ENCODE measurements at places on chromosomes 1 and 21. TPM values are rescaled to one million over a fixed set of nuclear protein-coding genes. Genes with fewer than 3 reads are reported as not detected.

DNA sequence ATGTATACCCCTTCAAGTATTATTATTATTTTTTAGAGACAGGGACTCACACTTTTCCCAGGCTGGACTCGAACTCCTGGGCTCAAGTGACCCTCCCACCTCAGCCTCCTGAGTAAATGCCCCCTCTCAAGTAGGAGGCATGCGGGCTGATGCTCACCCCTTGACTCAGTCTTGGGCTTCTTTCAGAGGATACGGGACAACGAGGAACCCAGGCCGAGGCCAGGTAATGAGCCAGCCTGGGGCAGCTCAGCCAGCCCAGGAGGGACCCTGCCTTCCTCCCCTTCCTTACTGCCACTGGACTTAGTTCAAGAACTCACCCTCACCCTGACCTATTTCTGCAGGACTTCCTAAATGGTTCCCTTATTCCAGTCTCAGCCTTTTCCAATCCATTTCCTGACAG, 198.0 kb upstream of the MAP1LC3C start:
- DNase-seq: no peak

DNA sequence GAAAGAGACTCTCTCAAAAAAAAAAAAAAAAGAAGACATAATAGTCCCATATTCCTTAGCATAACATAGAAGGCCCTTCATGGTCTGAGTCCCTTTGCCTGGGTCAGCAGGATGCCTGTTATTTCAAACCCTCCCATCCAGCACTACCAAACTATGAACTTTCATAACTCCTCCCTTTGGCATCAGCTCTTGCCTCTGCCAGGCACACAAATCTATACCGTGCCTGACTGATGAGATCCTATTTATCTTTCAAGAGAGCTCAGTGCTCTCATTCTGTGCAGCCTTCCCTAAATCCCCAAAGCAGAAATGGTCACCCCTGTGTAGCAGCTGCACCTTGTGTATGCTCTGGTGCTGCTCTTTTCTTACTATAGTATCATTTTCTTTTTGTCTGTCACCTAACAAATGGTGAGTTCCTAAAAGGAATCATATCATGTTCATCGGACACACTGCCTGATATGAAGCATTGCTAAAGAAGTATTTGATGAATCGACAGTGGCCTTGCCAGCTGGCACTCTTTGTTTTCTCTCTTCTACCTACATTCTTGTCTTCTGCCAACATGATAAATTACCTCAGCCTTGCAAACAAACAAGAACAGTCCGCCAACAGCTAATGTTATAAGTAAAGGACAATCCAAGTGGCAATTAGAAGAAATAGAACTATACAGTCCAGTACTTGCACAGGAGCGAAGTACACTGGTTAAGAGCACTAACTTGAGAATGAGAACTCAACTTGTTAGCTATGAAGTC, 29.9 kb downstream of the FMO4 start:
- no peak for DNase-seq

DNA sequence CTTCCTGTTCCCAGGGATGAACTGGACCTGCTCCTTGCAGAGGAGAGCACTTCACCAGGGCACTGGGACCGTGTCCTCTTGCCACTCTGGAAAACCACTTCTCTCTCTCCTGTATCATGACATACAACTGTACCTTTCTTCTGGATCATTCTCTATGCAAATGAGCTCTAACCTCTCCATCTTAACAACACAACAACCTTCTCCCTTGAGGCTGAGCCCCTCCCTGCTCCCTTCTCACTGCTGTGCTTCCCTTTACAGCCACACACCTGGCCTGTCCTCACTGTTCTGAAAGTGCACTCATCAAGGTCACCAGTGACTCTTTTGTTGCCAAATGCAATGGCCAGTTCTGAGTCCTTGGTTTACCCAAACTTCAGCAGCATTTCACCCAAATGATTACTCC, 54.5 kb upstream of the MRPS6 start:
- DNase-seq: no peak

DNA sequence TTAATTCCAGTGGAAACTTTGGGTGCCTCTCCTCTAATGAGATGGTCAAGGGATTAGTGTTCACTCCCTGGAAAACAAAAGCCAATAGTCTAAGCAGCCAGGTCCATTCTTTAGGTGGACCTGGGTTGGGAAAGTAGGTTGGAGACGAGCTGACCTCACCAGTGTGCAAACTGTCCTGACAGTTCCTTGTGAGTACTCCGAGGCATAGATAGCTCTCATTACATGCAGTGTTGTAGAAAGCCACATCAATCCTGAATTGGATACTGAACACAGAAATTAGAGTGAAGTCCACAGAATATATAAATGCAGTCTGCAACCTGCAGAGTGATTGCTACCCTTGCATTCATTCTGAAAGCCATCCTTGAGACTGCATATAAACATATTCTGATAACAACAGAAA, 675.1 kb upstream of the CXADR start:
- no peak for DNase-seq

DNA sequence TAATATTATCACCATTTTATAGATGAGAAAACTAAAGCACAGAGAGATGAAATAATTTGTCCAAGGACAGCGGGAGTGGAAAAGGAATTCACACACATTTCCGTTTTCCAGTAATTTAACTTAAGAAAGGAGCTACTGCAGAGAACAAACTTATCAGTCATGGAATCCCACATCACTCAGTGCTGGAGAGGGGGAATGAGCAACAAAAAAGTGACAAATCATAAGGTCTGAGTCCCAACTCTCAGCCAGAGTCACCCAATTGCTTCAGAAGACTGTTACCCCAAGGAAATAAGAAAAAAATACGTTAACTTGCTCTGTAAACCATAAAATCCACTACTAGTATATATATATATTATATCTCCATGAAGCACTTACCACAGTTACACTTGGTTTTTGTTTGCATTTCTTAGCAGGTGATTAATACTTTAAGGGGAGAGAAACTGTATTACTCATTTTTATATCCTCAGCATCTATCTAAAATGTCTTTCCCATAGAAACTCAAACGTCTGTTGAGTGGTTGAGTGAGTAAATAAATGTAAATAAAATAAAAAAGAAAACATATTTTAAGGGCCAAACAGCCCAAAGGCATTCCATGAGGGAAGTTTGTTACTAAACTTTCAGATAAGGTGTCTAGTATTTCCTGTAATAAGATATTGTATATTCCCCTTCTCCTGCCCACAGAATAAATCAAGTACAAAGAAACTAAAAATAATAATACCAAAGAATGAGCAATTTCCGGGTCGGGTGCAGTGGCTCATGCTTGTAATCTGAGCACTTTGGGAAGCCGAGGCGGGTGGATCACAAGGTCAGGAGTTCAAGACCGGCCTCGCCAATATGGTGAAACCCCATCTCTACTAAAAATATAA, 76.8 kb downstream of the SLC45A1 start:
- DNase-seq: no peak

DNA sequence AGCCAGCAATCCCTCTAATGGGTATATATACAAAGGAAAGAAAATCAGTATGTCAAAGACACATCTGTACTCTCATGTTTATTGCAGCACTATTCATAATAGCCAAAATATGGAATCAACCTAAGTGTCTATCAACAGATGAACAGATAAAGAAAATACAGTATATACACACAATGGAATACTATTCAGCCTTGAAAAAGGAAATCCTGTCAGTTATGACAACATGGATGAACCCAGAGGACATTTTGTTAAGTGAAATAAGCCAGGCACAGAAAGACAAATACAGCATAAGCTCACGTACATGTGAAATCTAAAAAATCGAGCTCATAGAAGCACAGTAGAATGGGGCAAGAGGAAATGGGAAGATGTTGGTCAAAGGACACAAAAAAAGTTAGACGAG, 69.1 kb downstream of the WARS2 start:
- DNase-seq: no peak

DNA sequence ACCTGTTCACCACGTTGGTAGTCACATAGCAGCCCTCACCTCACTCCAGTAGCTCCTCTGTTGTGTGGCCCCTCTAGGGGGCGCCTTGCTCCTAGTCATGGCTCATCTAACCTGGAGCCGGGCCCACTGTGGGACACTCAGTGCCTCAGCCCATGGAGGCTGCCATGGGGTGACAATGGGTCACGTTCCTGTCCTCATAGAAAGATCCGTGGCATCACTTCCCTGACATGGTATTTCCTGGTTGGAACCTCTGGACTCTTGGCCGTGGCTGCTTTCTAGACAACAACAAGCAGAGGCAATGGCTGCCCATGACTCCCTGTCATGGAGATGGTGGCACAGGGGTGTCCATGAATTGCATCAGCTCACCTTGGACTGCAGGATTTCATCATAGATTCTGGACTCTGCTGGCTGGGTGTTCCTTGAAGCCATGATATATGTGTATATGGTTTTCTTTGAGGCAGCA, 27.5 kb upstream of the SLAMF6 start:
- DNase-seq: peak; percentile 44

DNA sequence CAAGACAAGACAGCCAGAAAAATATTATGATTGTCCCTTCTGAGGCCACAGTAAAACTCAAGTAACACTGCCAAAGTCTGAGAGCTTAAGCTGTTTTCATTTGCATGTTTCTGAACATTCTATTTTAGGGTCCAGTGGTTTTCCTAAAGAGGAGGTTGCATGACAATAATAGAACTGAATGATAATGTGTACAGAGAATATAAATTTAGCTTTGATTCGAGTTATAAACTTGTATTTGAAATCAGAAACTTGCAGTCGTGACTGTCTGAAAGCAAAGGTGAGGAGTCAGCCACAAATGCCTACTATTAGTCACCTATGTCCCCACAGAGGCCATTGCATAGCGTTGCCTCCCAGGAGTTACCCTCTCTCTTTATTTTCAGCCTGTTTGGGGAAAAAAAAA, 363.1 kb upstream of the ADGRL2 start:
- no peak for DNase-seq

DNA sequence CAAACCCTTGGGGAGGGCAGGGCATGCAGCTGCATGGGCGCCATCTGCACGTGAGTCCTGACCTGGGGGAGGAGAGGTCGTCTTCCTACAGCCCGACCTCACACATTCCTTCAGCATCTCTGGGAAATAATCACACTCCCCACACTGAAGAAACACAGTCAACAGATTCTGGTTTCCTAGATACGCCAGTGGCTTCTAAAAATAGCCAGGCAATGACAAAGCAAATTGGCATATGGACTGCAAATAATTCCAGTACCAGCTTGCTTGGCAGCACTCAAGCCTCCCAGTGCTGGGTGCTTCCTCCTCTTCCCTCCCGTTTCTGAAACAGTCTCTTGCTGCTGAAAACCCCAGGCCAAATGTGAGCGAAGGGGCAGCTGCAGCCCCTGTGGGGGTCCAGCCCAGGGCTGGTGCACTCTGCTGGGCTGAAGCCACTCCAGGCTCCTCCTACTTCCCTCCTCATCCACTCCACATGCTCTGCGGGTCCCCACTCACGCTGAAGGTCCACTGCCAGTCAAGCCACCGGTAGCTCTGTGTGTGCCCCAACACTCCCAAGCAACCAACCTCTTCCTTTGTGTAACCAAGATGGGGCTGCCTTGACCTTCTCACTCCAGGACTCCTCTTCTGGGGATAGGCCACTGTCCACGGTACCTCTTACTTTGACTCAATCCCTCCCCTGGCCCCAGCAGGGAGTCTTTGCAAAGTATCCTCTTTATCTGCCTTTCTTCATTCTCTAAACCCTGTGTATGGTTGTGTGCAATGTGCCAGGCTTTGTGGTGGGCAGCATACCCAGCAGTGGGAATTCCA, 69.0 kb downstream of the KCND3 start:
- peak; percentile 46 for DNase-seq

DNA sequence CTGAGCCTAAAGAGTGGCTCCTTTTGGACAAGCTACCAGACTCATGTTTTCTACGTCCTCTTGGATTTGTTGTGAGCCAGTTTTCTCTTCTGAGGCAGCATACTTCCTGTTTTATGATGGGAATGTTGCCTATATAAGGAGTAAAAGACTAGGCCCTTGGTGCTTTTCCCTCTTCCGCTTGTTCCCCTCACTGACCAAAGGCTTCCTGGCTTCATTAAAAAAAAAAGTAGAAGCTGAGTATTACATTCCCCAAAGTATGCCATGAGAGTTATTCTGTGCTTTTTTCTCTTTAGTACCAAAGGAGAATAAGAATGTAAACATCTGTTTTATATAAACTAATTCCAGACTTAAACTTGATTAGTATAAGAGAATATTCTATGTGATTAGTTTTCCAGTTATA, 6.5 kb upstream of the HMCN1 start:
- no peak for DNase-seq

Gene TNFRSF25
- total RNA-seq: 10.8 TPM

Gene PRAMEF13
- not detected for total RNA-seq

Gene ERICH3
- not detected for total RNA-seq

Gene IL19
- total RNA-seq: not detected

Gene TAS1R3
- total RNA-seq: 0.57 TPM

Measured in left ventricle myocardium superior (tissue), 1 donor.